ENCODE measurements at places on chromosomes 6 and 20.
A peak's percentile ranks its signal among the peaks of the same experiment; 100 is the strongest.

- DNase-seq: no peak
Measured at GRCh38 chr20:4062721-4063606, 47.6 kb upstream of the RNF24 start.

DNA sequence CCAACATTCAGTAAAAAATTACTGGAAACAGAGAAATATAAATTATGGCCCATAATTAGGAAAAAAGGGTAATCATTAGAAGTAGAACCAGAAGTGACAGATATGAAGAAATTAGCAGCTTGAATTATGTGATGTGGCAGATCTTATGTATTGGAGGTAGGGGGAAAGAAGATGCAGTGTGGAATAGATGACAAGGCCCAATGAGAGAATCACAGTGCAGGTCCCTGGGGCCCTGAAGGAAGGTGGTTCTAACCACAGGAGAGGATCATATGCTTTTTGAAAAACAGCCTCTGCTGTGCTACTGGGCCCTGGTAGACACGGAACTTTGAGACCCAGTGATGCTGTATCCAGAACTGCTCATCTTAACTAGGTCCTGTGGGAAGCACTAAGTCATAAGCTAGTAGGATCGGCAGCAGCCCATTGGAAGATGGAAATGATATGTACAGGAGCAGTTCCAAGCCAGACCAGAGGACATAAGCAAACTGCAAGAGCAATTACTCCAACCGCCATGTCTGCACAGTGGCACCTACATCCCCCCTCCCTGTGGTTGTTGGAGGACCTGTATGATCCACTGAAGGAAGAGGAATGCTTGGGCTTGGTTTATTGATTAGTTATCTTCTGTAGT is 14.2 kb downstream of the HEBP2 start:
- DNase-seq: no peak

DNA sequence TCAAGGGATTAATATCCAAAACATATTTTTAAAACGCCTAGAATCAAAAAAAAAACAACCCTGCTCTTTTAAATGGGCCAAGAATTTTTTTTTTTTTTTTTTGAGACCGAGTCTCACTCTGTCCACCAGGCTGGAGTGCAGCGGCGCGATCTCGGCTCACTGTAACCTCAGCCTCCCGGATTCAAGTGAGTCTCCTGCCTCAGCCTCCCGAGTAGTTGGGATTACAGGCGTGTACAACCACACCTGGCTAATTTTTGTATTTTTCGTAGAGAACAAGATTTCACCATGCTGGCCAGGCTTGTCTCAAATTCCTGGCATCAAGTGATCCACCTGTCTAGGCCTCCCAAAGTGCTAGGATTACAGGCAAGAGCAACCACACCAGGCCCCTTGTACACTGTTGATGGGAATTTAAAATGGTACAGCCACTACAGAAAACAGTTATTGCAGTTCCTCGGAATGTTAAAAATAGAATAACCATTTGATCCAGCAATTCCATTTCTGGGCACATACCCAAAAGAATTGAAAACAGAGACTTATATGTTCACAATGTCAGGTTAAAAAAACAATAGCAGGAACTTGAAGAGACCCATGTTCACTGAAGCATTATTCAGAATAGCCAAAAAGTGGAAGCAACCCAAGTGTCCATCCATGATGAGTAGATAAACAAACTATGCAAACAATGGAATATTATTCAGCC is 3.1 kb upstream of the MYL9 start:
- no peak for DNase-seq

- DNase-seq: no peak
Measured at GRCh38 chr6:149897015-149897697, 757 bp downstream of the RAET1E start.

DNA sequence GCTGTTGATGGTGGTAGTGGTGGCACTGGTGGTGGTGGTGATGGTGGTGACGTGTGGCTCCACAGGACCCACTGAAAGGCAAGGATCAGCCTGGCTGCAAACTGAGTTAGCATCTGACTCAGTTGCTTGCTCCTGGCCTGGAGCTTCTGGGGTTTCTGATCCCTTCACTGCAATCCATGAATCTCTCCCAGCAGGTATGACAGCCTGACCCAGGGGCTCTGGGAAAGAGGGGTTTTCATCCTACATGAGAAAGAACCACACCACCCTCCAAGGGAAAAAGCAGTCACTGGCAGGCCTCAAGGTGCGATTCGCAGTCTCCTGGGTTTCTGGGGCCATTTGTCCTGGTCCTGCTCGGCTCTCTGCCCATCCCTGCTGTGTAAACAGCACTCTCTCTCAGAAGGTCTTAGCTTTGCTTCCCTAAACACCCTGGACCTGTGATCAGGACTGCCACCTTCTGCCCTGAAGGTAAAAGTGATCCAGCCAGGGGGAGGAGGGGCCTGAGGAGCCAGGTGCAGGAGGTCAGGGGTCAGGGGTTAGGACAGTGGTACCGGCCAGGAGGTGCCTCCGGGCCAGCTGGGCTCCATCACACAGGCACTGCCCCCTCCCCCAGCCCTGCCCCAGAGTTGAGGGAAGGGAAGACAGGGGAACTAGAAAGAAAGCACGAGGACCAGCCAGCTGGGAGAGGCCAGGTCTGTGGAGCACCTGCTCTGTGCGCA is 152.0 kb downstream of the BMP7 start:
- DNase-seq: no peak

DNA sequence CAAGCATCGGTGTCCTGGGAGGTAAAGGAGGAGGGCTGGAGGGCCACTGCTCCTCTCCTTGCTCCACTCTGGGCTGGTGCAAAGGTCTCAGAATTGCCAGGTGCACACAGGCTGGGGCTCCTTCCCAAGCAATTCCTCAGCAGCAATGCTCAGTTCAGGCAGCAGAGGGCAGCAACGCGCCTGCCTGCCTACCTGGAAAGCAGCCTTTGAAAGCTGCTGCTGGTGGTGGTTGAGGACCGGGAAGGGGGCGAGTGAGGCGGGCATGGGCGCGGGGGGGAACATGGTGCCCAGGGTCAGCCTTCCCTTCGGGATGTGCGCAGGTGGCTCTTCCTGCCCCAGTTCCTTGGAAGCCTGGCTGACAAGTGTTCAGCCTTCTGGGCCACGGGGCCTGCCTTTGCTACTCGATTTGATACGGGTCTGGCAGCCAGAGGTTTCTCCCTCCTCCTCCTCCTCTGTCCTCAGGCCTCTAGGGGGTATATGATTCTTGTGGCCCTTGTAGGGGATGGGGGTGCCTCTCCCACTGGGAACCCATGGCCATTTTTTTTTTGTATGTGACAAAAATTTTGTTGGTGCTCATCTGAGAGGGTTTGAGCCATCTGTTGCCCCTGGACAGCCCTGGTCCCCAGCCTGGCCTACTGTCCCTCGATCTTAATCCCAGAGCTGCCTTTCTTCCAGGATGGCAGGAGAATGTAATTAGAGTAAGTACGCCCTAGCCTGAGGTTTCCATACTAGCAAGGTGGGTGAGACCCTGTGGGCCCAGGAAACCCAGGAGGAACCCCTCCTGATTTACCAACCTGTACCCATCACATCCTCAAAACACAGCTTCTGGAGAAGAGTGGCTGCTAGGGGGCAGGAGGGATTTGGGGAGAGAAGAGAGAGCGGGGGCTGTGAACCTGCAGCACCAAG is 20.1 kb downstream of the MRPS18A start:
- DNase-seq: peak; percentile 30

GRCh38 chr6:44481056-44481455 is 93.5 kb downstream of the CDC5L start:
- no peak for DNase-seq

- DNase-seq: no peak
Measured at GRCh38 chr6:1076531-1077459, 235.1 kb upstream of the FOXQ1 start.

GRCh38 chr6:159935633-159936032 is 33.2 kb upstream of the IGF2R start:
- no peak for DNase-seq

DNA sequence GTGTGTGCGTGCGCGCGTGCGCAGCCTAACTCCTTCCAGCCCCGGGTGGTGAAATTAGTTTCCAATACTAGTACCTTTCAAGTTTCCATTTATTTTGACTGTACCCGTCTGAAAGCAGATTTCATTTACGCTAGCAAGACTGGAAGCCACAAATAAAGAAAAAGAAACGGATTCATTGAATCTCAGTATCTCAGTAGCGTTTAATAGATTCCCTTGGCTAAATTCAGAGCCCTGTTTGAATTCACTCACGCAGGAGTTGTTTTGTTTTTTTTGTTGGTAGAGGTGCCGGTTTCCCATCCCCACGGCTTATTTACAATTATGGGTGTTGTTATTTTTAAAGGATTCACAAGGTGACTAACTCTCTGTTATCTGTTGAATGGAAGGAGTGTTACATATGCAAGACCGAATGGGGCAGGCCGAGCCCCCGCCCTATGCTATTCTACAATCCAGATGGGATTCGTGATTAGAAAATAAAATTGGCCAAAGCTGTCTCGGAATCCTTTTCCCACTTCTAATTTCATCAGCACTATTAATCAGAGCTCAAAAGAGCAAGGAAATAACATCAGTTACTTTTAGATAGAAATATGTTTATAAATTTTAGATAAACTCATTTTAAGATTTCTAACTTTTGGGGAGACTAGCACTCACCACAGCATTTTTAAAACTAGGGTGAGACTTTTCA is 2.3 kb upstream of the INSM1 start:
- no peak for DNase-seq

GRCh38 chr20:32447136-32448027 is 89.3 kb downstream of the ASXL1 start:
- DNase-seq: no peak

Measured in inflammatory macrophage treated with lipopolysaccharide for 1 hour (primary cell).